ENCODE measurements at places on chromosomes 13 and 19.

DNA sequence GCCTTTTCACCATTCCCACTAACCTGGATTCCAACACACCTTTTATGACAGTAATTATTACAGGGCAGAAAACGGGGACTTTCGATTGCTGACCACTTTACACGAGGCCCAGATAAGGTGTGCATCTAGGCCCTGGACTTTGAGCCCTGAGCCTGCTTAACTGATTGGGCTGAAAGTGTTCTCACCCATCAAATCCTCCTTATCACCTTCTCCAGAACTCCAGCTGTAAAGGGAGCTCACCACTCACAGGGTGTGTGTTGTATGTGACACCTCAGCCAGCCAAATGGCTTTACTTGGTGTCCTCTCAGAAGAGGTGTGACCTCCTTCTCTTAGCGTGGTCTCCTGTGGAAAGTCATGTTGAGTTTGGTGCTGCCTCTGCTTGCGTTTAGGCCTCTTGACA, 36.5 kb downstream of the SIPA1L3 start:
- no peak for DNase-seq

GRCh38 chr13:54980651-54981050, 1952.0 kb downstream of the OLFM4 start:
- no peak for DNase-seq

- no peak for DNase-seq
Observed at GRCh38 chr13:69108486-69108885, 999.1 kb upstream of the ATXN8OS start.

GRCh38 chr13:33745370-33746324, 72.3 kb upstream of the RFC3 start:
- DNase-seq, result no peak

DNA sequence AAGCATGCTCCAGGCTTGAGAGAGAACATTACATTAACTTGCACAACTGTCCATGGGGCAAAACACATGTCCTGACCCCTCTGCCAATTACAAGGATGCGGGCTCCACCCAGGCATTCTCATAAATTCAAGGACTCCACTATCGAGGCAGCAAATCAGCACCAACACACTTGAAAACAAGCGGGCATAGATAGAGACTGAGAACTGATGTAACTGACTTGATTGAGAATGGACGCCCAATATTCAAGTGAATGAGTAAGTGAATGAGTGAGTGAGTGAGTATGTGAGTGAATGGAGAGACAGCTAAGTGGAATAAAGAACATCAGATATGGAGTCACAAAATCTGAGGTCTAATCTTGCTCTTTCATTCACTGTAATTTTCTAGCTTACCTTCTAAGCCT, 75.0 kb upstream of the VSTM2B start:
- no peak for DNase-seq

DNA sequence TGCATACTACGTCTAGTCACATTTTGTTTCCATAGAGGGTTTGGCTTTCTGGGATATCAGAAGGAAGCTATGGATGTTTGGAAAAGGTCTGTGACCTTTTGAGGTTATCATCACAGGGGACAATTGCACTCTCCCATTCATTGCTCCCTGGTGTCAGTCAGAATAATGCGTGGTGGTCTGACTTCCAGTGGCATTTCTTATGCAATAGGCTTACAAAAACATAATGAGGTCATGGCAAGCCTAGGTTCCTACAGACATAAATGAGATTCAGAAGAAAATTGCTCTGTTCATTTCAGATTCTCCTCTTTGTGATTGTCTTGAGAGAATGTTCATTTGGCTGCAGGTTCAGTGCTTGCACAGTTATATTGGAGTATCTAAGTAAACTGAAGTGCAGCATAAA, 54.6 kb downstream of the ARHGAP35 start:
- DNase-seq, result no peak

DNA sequence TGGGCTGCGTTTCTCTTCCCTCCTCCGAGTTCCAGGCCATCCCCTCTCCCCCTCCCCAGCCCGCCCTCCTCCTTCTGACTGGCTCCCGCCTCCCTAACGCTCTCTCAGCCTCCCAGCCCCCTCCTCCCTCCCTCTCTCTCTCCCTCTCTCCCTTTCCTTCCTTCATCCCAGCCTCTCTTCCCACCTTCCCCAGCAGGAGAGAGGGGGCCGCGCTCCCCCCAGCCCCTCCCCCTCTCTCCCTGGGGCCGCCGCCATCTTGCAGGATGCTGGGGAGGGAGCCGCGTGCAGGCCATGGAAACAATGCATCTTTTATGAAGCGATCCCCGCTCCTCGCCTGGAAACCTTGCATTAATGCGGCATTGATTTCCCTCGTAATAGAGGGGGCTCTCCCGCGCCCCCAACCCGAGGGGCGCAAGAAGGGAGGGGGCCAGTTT, 42.6 kb upstream of the ADGRL1 start:
- DNase-seq, result peak; percentile 90

DNA sequence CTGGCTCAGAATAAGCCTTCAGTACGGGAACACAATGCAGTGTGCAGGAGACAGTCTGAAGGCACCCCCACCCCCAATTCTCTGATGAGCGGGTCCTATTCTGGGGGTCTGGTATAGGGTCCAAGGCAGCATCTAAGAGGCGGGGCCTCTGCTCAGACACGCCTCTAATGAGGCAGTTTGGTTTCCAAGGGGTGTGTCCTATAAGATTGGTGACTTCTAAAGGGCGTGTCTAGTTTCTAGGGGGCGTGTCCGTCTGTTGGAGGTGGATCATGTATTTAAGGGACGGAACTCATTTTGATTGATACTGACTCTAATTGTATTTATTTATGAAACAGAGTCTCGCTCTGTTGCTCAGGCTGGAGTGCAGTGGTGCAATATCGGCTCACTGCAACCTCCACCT, 8.7 kb downstream of the FIZ1 start:
- DNase-seq, result no peak

DNA sequence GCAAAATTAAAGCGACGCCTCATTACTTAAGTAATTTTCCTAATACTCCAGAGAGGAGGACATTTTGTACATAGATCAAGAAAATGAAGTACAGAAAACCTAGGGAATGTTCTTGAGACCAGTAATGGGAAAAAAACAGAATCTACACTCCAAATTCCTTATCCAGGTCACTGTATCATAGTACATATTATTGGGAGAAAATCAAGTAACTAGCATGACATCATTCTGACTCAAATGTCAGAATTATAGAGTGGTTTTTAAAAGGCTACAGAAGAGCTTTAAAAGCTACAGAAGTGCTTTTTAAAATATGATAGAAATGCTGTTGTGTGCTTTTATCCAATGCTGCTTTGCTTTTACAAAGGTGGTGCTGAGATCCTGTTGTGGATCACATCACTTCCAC, 86.3 kb upstream of the SLC15A1 start:
- DNase-seq, result no peak

DNA sequence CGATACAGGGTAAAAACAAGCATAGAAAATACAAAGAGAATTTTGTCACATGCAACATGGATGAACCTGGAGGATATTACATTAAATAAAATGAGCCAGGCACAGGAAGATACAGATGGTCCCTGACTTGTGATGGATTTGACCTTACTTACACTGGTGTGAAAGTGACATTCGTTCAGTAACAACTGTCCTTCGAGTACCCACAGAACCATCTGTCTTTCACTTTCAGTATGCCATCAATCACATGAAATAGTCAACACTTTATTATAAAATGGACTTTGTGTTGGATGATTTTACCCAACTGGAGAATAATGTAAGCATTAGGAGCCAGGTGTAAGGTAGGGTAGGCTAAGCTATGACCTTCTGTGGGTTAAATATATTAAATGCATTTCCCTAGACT, 51.5 kb downstream of the ZNF787 start:
- no peak for DNase-seq

GRCh38 chr13:100722517-100722916, 47.9 kb upstream of the TMTC4 start:
- DNase-seq, result no peak

GRCh38 chr13:23007426-23007825, 173.4 kb upstream of the SGCG start:
- DNase-seq, result no peak

GRCh38 chr19:19460258-19460731, 54.8 kb downstream of the GATAD2A start:
- DNase-seq, result no peak

DNA sequence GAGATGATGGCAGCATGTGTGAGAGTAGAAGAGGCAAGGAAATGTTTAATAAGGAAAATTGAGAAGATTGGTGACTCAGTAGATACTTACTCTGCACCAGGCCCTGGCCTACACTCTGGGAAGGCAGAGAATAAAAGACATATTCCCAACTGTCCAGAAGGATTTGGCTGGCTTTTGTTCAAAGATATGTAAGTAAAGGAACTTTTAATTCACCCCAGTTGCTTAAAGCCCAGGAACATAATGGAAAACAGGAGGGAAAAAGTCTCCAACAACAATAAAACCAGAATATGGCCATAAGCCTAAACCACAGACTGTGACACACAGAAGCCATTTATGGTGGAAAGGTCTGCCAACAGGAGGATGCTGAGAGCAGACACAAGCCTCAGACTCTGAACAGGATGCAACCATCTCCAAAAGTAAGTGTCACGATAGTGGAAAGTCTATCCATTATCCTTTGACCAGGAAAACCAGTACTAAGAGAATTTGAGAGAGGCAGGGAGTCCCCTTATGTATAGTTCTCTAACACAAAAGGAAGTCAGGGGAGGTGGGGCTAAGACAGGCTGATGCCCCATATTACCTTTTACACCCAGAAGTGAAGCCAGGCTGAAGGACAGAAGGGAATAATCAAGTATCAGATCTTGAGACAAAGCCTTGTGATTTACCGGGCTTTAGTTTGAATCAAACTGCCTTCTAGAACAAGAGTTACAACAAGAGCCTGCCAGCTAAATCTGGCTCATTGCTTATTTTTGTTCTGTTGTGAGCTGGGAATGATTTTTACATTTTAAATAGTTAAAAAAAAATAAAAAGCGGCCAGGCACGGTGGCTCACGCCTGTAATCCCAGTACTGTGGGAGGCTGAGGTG, 169.5 kb upstream of the STARD13 start:
- no peak for DNase-seq

DNA sequence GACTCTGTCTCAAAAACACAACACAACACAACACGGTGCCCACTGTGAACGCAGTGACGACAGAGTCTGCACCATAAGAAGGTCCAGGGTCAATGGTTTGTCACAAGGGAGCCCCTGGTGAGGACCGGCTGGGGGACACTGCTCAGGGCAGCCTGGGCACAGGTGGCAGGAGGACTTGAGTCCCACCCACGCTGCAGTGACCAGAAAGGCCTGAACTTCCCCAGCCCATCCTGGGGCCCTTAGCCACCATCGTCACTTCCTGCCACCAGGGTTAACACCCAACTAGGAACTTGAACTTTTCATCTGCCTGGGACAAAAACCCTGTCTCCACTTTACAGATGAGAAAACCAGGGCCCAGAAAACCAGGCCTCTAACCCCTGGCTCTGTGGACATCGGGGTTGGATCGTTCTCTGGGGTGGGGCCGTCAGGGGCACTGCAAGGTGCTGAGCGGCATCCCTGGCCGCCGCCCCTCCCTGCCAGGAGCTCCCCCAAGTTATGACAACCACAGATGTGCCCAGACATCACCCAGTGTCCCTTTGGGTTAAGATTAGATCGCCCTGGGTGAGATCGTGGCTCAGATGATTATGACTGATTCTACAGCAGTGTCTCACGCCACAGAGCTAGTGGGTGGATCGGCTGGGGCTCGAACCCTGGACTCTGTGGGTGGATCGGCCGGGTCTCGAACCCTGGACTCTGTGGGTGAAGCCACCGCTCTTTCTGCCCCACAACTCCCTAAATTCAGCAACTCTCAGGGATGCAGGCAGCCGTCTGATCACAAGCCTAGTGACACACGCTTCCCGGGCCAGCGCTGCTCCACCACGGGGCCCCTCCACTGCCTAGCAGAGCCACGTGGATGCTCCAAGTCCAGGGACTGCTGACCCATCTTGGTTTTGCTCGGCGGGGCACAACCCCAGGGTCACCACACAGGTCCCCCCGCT, 14.0 kb downstream of the MOB3A start:
- DNase-seq, result no peak

- DNase-seq, result no peak
Observed at GRCh38 chr19:47573071-47574026, at the start of gene ZNF541. ZNF541 (minus strand) TSS chr19:47573148; CDS start chr19:47555856, 17,292 bp downstream.

GRCh38 chr19:22622901-22623840, 11.0 kb upstream of the ZNF492 start:
- no peak for DNase-seq

- peak; percentile 99 for DNase-seq
Observed at GRCh38 chr13:55160867-55161266, 1979.9 kb upstream of the PRR20A start.

DNA sequence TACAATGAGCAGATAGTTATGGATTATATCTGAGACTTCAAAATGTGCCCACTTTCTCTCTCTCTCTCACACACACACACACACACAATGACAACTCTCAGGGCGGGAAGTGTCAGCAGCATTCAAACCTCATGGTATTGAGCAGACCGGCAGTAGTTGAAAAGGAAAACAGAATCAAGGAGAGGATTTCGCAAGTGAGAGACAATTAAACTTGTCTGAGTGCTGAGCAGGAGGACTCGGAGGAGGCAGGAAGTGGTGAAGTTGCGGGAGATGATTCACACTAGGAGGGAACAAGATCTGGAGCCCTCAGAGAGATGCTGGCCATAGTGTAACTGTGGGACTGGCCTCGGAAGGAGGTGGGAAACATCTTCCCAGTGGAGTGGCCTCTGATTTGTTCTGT, 353.1 kb downstream of the EFNB2 start:
- no peak for DNase-seq

- DNase-seq, result peak; percentile 23
Observed at GRCh38 chr19:23817519-23817918, 58.8 kb upstream of the ZNF681 start.

GRCh38 chr13:63737418-63737817, 2321.8 kb upstream of the PCDH20 start:
- DNase-seq, result no peak

DNA sequence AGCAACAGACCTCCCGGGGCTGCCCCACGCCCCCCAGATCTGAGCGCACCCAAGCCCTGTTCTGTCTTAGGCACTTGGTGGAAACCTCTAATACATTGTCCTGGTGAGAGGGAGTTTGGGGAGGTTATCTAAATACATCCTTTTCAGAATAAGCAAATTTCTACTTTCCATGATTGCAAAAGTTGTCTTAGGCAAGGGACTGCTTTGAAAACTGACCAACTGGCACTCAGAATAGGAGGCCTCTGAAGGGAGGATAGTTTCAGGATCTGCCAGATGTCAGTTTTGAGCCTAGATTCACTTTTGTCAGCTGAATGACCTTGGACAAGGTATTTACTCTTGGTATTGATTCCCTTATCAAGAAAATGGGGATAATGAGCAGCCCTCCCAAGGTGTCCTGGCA, 11.8 kb downstream of the SERP2 start:
- DNase-seq, result no peak

- DNase-seq, result no peak
Observed at GRCh38 chr13:72005455-72005854, 138.5 kb upstream of the DACH1 start.

- DNase-seq, result no peak
Observed at GRCh38 chr13:79723519-79724024, 242.6 kb downstream of the NDFIP2 start.

- DNase-seq, result no peak
Observed at GRCh38 chr13:41370736-41371135, 59.7 kb downstream of the NAA16 start.

DNA sequence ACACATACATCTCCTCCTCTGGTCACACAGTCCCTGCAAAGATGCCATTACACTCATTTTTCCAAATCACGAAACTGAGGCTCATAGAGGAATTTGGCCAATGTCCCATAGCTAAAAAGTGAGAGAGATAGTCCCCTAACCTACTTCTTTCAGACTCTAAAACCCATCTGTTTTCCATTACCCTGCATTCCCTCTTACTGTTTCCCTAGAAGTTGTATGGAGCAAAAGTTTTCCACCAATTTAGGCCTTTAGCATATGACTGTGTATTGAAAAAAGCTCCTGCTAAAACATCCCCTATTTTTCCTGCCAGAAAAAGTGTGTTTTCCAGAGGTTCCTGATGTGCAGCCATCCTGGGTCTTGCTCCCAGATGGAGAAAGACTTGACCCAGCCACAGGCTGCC, 16.3 kb downstream of the SERP2 start:
- no peak for DNase-seq
